M059J (cell line): ENCODE measurements at places on chromosomes 5 and 9. TPM values are rescaled to one million over a fixed set of nuclear protein-coding genes. Genes with fewer than 3 reads are reported as not detected.
A peak's percentile ranks its signal among the peaks of the same experiment; 100 is the strongest.

Gene OBP2B
- not detected in 2 replicates for total RNA-seq

Gene CER1
- total RNA-seq, result not detected in 2 replicates

DNA sequence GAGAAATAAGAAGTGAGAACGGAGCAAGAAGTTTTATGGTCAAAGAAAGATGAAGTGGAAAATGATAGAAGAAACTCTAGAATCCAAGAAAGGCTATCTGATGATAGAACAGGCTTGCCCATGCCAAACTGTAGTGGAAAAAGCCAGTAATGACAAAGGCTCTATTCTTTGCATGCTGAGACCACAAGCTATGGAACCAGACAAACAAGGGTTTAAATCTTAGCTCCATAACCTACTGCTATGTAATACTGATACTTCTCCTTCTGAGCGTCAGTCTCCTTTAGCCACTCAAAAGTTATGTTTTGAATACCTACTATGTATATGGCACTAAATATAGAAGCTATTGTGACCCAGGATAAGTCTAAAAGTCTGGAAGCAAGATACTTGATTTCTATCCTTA, 51.2 kb upstream of the TRIM32 start:
- no peak for DNase-seq

- DNase-seq, result no peak
Observed at GRCh38 chr5:50874306-50875001, 208.0 kb downstream of the PARP8 start.

GRCh38 chr9:18492612-18493011, 18.7 kb downstream of the ADAMTSL1 start:
- peak; percentile 44 for DNase-seq

- no peak for DNase-seq
Observed at GRCh38 chr5:57896576-57896975, 414.0 kb upstream of the ACTBL2 start.

GRCh38 chr5:40630126-40630525, 49.6 kb upstream of the PTGER4 start:
- DNase-seq, result no peak

- no peak for DNase-seq
Observed at GRCh38 chr5:16754601-16755000, 137.8 kb upstream of the RETREG1 start.

DNA sequence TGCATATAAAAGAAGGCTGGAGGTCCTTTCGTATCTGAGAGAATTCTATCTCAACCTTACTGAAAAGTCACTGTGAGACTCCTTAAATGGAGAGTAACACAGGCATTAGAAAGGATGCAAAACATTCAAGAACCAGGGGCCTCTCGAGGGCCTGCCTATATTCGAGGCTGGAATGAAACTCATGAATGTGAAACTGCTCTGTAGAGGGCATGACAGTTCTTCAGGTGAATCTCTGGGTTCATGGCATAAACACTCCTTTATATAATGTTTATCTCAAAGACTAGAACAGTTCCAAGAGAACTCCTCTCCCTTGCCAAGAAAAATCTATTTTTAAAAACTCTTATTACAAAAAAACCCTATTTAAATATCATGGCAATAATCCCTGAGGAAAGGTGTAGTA, 113.9 kb downstream of the SEC61B start:
- DNase-seq, result no peak

DNA sequence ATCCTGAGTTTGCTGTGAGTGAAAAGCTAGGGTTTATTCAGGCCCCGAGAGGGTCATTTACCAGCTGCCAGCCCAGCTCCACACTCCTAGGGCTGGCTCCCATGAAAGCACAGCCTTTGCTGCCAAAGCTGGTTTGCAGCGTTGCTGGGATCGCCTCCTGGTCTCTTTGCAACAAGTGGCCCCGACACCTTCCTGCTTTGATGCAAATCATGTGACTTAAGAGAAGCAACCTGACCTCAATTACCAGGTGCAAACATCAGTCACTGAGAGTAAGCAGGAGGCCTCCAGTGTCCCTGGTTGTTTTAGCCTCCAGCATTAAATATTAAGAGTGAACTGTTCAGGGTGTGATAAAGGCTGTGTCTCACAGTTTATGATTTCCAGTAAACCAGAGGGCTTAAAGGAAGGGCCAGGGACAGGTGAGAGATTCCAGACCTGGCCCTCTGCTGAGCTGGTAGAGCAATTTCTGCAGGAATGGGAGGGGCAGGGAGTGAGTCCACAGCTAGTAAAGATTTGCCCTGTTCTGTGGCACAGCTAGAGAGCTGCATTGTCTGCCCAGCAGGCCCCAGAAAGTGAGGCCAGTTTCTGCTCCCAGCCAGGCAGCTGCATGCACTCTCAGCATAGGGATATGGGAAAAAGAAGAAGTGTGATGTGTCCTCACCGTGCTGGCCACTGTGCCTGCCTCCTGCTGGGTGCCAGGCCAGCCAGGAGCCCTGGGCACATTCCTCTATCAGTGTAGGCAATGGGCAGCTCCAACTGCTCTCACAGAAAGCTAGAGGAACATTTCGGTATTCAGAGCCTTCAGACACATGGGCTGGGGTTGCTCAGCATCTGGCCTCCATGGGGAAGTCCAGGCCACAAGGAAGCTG, 58.0 kb downstream of the SLC22A5 start:
- peak; percentile 47 for DNase-seq

DNA sequence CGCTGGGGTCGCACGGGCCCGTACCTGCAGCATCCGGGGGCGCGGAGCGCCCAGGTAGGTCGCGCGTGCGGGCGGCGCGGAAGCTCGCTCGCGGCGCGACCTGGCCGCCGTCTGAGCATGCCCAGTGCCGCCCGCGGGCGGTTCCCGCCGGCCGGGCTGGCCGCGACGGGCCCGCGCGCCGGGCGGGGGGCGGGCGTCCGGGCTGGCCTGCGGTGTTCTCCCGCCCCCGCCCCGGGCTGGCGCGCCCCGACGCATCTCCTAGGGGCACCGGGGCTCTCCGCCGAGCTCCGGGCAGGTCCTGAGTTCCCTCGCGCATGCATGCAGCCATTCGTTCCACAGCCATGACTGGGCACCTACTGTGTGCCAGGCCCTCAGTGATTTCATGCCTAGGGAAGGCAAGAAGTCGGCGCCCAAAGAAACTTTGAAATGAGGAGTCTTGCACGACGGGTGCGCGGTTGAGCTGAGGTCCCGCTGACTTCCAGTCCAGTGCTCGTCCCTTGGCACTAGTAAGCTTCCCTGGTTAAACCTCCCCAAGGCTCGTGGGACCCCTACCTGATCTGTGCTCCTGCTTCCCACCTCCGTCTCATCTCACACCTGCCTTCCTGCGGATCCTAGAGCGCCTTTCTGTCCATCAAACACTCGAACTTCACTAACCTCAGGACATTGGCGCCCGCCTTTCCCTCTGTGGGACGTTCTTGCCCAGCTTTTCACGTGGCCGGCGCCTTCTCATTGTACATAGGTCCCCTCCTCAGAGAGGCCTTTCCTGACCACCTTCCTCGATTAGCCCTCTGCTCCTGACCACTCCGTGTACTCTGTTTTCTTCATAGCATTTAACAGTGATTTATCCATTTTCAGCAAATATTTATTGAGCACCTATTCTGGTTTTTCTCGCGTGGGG, at the start of gene PTPN3:
Gene PTPN3 (minus strand): TSS at position 113 of the 898 bp plus-strand sequence. CDS start 34,873 bp downstream, outside the sequence.
- DNase-seq, result peak; percentile 28

DNA sequence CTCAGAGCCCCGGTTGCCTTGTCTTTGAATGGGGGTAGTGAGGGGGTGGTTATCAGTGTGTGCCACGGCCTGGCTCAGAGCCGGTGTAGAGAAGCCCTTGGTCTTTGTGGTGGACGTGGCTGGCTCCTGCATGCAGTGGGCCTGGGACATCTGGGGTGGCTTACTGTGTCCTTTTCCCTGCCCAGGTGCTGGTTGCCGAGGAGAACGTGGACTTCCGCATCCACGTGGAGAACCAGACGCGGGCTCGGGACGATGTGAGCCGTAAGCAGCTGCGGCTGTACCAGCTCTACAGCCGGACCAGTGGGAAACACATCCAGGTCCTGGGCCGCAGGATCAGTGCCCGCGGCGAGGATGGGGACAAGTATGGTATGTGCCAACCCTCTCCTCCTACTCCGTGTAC, 16.5 kb downstream of the FGF18 start:
- DNase-seq, result no peak

- no peak for DNase-seq
Observed at GRCh38 chr5:67483453-67484030, 286.9 kb upstream of the CD180 start.

DNA sequence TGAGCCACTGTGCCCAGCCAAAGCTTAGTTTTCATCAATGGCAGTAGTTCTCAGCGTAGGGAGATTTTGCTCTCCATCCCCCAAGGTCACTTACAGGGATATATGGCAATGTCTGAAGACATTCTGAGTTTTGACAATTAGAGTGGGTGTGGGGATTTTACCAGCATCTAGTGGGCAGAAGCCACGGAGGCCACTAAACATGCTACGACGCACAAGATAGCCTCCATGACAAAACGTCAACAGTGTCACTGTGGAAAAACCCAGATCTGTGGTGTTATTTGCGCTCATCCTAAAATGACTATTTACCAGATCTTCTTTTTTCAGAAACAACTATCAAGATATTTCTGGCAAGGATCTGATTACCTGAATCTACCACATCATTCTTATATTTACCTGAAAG, 68.2 kb downstream of the CDC14B start:
- no peak for DNase-seq

- DNase-seq, result no peak
Observed at GRCh38 chr9:103649086-103649485, 445.0 kb upstream of the SMC2 start.

- no peak for DNase-seq
Observed at GRCh38 chr5:124812771-124813358, 66.4 kb upstream of the ZNF608 start.

GRCh38 chr9:108053555-108054061, 564.0 kb upstream of the KLF4 start:
- peak; percentile 92 for DNase-seq

GRCh38 chr5:132114150-132115121, 40.8 kb downstream of the CSF2 start:
- DNase-seq, result no peak

GRCh38 chr5:137800700-137801411, 46.7 kb upstream of the HNRNPA0 start:
- DNase-seq, result no peak

GRCh38 chr5:96432216-96433065, 607 bp downstream of the PCSK1 start:
- peak; percentile 89 for DNase-seq

- no peak for DNase-seq
Observed at GRCh38 chr5:154683101-154683880, 71.9 kb upstream of the LARP1 start.

DNA sequence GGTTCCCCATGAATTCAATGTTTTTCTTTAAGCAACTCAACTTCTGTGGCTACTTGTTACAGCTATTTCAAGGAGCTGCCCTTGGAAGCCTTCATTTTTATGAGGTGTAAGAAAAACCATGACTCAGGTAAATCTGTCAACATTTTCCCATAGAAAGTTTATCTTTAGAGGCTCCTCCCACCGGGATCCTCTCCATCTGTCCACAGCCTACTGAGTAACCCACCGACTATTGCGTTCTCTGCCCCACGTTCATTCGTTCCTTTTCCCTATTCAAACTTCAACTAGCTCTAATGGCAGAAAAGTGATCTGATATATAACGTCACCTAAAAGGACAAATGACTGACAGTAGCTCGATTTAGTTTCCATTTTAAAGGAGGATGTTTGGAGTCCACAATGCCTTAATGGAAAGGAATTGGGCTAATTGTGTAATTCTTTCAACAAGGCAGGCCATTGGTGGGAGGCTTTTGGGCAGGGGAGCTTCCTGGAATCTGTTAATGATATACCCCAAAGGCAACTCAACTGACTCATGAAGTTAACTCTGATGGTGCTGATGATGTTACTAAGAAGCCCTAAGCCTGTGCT, 29.3 kb upstream of the NR3C1 start:
- DNase-seq, result peak; percentile 43

DNA sequence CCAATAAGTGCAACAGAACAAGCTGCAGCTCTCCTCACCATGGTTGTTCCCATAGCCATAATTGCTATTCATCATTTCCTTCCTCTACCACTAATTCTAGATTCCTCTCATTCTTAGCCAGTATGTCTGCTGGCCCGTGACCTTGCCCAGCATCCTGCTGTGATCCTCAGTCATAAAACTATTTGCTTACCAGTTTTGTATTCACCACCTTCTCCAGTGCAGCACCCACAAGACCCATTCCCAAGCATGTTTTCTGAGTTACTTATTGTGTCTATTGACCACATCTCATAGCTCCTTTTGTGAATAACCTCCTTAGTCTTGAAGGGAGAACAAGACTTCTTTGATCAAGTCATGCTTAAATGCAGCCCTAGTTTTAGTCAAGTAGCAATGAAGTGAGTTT, 488.0 kb upstream of the CTNND2 start:
- DNase-seq, result peak; percentile 49

- no peak for DNase-seq
Observed at GRCh38 chr5:10734832-10735523, 26.1 kb downstream of the DAP start.
